Inflammatory macrophage treated with lipopolysaccharide for 1 hour (primary cell): ENCODE measurements at places on chromosomes 3 and 15.
A peak's percentile ranks its signal among the peaks of the same experiment; 100 is the strongest.

GRCh38 chr3:133393204-133393603 lies 6.7 kb upstream of the BFSP2 start:
- DNase-seq, result no peak

- peak; percentile 89 for DNase-seq
These were observed 55.6 kb downstream of the SMAD3 start for GRCh38 chr15:67120839-67121643.

GRCh38 chr15:69478259-69478781 lies 25.7 kb downstream of the RPLP1 start:
- DNase-seq, result peak; percentile 57

- no peak for DNase-seq
These were observed 23.1 kb downstream of the CNTN3 start for GRCh38 chr3:74591342-74591741.

GRCh38 chr3:179885950-179886349 lies 150.8 kb downstream of the PEX5L start:
- no peak for DNase-seq

GRCh38 chr15:70098153-70098460 lies 390 bp upstream of the TLE3 start:
- DNase-seq, result no peak

GRCh38 chr15:79728867-79729266 lies 167.9 kb downstream of the MTHFS start:
- DNase-seq, result no peak

DNA sequence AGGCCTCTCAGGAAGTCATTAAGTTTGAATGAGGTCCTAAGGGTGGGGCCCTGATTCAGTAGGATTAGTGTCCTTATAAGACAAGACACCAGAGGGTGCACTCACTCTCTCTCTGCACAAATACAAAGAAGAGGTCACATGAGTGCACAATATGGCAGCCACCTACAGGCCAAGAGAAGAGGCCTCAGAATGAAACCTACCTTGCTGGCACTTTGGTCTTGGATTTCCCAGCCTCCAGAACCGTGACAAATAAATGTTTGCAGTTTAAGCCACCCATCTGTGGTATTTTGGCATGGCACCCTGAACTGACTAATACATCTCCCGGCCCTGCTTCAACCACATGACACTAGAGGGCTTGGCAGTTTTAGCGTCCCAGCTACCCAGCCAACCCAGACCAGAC lies 73.9 kb upstream of the CHRNB4 start:
- peak; percentile 41 for DNase-seq

GRCh38 chr15:66155065-66155464 lies 98.5 kb downstream of the MEGF11 start:
- no peak for DNase-seq

- DNase-seq, result no peak
These were observed 40.5 kb upstream of the HES1 start for GRCh38 chr3:194095464-194095863.

DNA sequence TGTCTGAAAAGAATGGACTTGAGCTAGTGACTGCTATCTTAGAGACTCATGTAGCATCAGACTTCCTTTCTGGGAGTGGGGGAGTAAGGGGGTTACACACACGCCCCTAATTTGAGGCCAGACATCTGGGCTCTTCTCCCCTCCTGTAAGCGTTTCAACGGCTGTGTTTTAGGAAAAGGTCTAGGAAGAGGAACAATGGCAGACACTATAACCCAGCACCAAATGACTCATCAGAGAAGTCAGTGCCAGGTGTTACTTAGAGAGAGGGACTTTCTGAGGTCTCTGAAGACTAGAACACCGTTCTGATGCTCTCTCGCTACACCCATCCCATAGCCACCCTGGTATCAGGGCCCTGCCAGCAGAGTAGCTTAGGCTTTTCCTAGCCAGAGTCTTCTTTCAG lies 65.5 kb downstream of the SSUH2 start:
- no peak for DNase-seq

GRCh38 chr3:125129512-125129997 lies 73.8 kb upstream of the HEG1 start:
- no peak for DNase-seq

- DNase-seq, result no peak
These were observed 100.7 kb downstream of the LRTM1 start for GRCh38 chr3:54827056-54827687.

- DNase-seq, result no peak
These were observed 121.4 kb downstream of the LMLN start for GRCh38 chr3:198081421-198081844.

GRCh38 chr3:124261306-124261705 lies 269.4 kb upstream of the ROPN1 start:
- no peak for DNase-seq

- DNase-seq, result no peak
These were observed 122.2 kb upstream of the ANKRD28 start for GRCh38 chr3:15919971-15920370.

DNA sequence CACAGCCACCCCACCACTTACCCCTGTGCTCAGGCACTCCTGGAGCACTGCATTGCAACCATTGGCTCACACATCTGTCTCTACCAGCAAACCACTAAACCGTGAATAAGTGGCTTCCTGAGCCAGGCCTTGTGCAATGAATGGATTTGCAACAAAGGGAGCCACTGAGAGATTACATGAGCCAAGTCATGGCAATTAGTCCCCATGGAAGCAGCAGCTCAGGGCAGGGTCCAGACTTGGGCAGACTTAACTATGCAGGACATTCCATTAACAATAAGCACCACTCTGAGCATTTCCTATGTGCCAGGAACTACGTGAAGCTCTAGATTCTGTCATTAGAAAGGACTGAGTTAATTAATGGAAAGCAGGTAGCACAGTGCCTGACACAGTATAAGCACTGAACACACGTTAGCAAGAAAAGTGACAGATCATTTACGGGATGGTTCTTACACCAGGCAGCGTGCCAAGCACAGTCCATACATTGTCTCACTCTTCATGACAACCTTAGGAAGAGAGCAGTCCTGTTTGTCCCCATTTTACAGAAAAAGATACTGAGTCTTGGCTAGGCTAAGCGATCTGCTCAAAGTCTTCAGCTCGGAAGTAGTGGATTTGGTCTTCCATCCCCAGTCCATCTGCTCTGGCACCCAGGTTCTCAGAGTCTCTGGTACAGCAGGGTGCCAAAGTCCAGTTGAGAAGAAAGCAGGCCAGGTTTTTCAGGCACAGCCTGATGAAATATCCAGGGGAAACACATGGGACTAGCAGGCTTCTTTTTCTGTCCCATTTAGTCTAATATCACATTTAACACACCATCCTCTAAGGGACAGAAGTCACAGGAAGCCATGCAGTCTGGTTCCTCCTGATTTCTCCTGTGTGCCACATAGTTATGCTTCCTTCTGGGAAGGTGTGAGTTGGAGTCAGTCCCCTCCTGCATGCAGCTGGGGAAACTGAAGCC lies 44.1 kb downstream of the LIPC start:
- DNase-seq, result peak; percentile 36

DNA sequence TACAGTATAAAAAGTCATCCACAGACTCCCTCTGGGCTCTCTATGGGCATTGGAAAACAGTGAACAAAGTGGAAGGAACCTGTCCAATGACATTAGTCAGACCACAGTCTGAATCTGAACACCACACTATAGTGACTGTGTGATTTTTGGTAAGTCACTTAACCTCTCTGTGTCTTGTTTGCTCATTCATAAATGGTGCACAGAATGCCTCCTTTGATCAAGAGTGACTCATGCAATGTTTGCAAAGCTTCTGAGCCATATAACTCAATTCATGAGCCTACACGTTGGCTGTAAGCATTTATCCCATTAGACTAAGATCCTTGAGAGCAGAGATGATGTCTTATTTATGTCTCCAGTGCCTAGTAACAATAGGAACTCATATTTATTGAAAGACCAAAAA lies 46.7 kb downstream of the SV2B start:
- DNase-seq, result no peak

- no peak for DNase-seq
These were observed 20.4 kb downstream of the TMEM43 start for GRCh38 chr3:14145236-14145635.

- peak; percentile 34 for DNase-seq
These were observed 471.8 kb downstream of the MFSD1 start for GRCh38 chr3:159273608-159274007.

DNA sequence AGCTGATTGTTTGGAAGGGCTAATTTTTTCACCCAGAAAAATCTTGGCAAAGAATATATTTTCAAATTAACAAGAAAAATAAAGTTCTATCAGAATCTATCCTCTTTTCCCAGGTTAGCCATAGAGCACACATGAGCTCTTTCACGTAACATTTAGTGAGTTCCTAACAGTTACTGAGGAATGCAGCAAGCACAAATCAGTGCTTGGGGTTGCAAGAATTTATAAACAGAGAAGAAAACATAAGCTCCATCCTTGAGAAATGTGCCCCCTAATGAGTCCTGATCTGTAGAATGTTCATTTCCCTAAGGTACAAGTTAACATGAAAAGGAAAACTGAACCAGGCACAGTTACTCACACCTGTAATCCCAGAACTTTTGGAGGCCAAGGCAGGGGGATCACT lies 13.9 kb downstream of the EOGT start:
- no peak for DNase-seq

- DNase-seq, result peak; percentile 84
These were observed 9.7 kb downstream of the PLA2G4D start for GRCh38 chr15:42084465-42085235.

DNA sequence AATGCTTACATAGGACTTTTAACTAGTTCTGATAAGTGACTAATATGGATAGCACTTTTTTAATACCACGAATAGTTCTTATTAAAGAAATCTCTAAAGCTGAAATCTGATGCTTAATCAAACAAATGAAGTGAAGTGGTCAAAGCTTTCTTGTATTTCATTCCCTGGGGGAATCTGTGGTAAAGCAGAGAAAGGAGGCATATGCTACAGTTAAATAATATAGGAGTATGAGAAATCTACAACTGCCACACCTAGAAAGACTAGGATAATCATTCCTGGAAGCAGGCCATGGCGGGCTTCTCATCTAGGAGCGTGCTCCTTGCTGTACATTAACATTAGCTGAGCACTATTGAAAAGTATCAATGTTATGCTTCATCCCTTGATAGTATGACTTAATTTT lies 835.7 kb downstream of the OTOL1 start:
- no peak for DNase-seq

GRCh38 chr15:79060175-79060574 lies 30.4 kb downstream of the RASGRF1 start:
- no peak for DNase-seq

DNA sequence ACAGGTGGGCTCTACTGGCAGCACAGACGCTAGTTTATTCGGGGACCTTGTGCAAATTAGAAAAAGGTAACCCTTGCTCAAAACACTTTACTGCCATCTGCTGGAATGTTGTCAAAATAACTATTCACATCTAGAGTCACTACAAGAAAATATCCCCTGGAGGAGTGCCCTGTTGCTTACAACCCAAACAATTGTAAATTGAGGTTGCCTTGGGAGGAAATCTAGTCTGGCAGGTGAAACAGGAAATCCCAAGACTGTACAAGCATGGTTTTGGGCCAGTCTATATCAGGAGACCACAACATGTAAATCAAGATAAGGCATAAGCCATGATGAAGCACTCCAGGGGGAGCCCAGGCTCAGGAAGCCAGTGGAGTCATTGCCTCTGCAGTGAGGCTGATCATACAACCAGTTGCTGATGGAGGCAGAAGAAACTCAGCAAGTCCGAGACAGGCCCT lies 136.8 kb upstream of the ACP3 start:
- DNase-seq, result peak; percentile 15

DNA sequence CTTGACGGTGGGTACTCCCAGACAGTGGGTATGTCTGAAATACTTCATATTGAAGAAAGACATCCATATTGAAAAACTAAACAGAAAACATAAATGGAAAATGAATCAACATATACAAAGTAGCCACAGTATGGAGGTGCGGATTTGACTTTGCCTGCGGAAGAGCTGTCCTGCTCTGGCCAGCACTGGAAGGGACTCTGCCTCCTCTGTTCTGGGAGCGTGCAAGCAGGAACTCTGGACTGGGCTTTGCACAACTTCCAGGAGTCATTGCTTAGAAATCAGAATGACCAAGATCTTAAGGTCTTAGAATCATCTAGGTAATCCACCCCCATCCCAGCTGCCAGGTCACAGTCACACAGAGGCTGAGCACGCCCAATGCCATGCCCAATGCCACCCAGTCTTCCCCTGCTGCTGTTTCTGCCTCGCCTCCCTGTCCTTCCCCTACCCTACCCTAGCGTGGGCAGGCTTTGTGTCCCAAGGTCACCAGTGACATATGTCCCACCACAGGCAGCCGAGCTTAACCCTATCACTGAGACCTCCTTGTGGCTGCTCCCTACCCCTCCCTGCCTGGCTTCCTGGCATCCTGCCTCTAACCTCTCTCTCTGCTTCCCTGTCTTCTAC lies 36.3 kb downstream of the CDC25A start:
- no peak for DNase-seq

DNA sequence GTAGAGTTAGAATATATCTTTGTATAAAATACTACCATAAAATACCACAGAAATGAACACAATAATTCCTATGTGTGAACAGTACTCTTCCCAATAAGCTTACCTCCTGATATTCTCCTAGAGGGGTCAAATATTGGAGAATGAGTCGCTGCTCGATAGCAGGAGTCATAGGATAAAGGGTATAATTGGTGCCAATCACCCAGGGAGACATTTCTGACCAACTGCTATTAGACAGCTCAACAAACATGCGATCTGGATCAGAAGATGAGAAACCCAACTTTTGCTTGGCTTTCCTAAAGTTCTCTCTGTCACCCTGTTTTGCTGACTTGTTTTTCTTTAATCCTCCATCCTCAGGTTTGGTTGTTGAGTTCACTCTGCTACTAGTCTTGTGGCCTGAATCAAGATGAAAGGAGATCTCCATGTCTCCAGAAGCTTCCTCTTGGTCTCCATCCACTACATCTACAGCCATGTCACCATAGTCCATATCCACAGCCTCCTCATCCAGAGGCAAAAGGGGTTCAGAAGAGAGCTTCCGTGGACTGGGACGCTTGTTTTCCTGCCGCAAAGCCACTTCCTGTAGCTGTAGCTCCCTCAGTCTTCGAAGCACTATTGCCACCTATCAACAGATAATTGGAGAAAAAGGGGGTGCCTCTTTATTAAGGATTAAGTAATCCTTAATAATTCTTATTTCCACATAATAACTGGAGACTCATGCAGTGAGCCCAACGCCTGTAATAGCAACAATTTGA lies 50.4 kb downstream of the RBM15B start:
- DNase-seq, result no peak

GRCh38 chr3:38226273-38226672 lies 39.3 kb upstream of the SLC22A13 start:
- DNase-seq, result no peak

GRCh38 chr15:81940467-81941451 lies 105.1 kb downstream of the MEX3B start:
- DNase-seq, result no peak

GRCh38 chr3:57230006-57230405 lies 2.5 kb downstream of the APPL1 start:
- DNase-seq, result no peak

DNA sequence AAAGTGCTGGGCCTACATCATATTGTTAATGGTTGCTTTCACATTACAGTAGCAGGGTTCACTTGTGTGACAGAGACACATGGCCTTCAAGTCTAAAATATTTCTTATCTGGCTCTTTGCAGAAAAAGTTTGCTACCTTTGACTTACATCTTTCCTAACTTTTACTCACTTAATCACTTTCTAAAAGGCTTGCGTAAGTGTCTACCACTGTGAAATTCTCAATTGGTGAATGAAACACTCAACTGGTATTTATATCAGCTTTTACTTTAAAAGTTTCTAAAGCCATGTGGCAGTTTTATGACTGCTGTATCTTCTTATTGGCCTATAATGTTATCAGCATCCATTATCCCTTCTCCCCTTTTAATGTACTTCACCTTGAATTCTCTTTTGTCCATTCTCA lies 554.5 kb downstream of the ZIC1 start:
- DNase-seq, result no peak

- DNase-seq, result no peak
These were observed 15.8 kb upstream of the RFTN1 start for GRCh38 chr3:16529264-16529663.

GRCh38 chr3:190811775-190812480 lies 50.6 kb downstream of the GMNC start:
- peak; percentile 82 for DNase-seq
